ENCODE measurements at places on chromosomes 12 and 14.

DNA sequence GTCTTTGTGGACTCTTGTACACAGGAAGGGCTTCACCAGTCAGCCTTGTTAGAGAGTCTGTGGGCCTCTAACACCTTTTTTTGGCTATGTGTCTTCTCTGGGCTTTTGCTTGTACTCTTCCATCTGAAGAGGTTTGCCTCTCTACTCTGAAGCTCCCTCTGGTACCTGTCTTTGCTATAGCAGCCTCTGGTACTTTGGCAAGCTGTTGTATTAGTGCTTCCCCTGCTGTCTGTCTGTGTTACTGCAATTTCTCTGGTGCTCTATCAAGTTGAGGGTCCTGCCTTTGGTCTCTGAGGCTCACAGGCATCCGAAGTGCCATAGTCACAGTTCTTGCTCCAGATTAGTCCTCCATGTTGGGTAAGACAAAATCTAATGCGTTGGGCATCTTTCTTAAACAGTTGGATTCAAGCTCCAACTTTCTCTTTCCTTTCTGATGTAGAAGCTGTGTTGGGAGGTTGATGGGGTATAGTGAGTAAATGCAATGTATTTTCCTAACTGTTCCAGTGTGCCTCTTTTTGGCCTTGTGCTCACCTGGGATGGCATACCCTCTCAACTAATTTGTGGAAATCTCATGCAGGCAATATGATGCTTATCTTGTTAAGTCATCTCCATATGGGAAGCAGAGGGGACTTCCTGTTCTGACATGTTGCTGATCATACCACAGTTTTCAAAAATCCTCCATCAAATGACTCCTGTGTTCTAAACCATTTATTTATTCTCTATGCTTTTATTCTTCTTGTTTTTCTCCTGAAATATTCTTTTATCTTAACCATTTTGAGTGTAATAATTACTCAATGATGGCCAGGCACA, 88.8 kb downstream of the ATF7IP start:
- peak; percentile 45 for DNase-seq

GRCh38 chr12:107291018-107291417, 197.7 kb upstream of the CRY1 start:
- no peak for DNase-seq

DNA sequence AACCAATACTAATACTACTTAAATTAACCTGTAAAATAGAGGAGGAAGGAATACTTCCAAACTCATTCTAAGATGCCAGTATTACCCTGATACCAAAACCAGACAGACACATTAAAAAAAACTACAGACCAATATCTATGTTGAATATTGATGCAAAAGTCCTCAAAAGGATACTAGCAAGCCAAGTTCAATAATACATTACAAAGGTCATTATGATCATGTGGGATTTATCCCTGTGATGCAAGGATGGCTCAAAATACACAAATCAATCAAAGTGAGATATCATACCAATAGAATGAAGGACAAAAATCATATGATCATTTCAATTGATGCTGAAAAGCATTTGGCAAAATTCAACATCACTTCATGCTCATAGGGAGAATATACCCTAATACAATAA, 97.2 kb upstream of the ATXN7L3B start:
- DNase-seq, result no peak

- DNase-seq, result peak; percentile 36
Measured at GRCh38 chr12:14264316-14264715, 101.2 kb upstream of the ATF7IP start.

GRCh38 chr12:22250762-22251161, 83.7 kb downstream of the ST8SIA1 start:
- DNase-seq, result no peak

DNA sequence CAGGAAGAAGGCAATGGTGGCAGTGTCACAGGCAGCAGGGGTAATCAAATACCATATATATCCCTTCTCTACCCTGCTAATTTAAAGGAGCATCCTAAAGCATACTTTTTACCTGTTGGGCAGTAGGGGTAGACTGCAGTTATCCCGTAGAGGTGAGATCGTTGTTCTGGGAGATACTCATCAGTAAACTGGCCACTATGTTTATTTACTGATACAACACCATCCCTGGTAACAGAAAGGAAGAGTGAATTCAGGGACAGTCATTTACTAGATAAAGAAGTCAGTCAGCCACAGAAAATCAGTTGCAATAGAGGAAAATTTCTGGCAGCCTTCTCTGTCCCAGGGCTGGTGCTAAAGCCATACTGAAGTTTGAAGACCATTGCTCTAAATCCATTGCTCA, 16.3 kb downstream of the RTRAF start:
- DNase-seq, result no peak

GRCh38 chr12:73372856-73373255, 1100.7 kb downstream of the TRHDE start:
- DNase-seq, result no peak

DNA sequence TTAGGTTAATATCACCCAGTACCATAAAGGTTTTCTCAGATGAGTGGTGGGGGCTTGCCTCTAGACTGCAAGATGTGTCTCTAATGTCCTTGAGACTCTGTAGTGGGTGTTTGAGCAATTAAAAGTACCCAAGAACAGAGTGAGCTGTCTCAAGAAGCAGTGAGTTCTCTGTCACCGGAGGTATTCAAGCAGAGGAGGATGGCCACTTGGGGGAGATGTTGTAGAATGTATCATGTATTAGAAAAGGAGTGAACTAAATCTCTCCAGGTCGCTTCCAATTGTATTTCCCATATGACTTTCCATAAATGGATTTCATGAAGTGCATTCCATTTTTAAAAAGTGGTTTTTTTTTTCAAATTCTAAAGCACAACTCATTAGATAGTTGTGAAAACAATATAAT, 35.0 kb downstream of the SLC17A8 start:
- DNase-seq, result peak; percentile 9

DNA sequence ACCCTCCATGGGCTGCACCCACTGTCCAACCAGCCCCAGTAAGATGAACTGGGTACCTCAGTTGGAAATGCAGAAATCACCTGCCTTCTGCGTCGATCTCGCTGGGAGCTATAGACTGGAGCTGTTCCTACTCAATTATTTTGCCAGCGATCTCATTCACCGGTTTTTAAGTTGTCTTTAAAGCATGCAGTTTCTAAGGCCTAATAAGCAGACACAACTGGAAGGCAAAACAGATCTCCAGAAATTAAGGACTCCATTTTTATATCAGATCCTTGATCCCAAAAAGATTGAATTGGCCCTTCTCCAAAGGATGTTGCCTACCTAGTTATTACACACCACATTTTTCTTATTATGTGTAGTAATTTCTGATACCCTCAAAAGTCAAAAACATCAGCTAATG, 131.4 kb downstream of the KCNMB4 start:
- no peak for DNase-seq

GRCh38 chr14:100670017-100670752, 56.5 kb upstream of the DLK1 start:
- no peak for DNase-seq

DNA sequence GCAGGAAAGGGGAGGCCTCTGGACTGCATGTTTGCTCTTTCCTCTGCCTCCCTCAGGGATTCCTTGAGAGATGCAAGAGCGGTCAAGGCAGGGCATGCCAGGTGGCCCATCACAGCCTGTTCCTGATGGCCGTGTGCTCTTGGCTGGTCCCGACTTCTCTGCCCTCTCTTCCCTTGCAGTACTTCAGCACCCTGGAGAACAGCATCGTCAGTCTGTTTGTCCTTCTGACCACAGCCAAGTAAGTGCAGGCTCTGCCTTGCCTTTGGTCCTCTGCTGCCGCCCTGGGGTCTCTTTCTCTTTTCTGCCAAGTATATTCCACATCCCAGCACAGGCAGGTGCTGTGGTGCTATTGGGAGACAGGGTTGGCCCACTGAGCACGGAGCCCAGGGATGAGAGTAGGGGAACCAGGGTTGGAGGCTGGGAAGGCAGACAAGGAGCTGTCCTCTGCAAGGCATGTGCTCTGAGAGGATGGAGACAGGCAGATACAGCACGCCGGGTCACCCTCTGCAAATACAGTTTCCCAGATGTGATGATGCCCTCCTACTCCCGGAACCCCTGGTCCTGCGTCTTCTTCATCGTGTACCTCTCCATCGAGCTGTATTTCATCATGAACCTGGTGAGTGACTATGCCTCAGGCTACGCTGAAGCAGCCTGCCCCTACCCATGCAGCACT, 51.9 kb downstream of the TPCN1 start:
- DNase-seq, result peak; percentile 29

GRCh38 chr12:29160230-29160629, 11.2 kb downstream of the FAR2 start:
- no peak for DNase-seq

- no peak for DNase-seq
Measured at GRCh38 chr12:75739912-75740311, 228.5 kb upstream of the KRR1 start.

DNA sequence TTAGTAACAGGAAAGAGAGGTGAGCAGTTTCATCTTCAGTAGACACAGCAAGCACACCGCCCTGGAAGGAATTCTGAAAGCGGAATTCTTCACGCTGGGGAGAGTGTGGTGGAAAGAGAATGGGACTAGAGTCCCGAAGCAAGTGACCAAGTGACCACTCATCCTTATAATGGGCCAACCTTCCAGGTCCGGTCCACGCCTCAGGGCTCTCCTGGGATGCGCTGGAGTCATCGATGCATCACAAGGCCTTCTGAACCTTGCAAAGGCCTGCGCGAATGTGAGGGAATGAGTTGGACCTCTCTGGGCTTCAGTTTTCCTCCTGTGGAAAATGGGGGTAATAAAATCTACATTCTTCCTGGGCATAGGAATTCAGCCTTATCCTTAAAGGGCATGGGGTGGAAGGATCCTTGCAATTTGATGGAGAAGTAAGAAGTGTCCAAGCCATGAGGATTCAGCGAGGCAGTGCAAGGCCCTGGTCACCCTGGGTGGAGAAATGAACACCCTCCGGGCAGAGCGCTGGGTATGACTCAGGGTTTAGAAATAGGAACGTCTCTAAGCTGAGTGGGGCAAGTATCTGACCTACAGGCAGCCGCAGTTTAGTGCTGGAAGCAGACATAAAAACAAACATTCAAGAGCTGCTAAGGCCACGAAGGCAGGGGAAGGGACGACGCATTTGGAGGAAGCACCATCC, 97.7 kb downstream of the SETD3 start:
- DNase-seq, result no peak

DNA sequence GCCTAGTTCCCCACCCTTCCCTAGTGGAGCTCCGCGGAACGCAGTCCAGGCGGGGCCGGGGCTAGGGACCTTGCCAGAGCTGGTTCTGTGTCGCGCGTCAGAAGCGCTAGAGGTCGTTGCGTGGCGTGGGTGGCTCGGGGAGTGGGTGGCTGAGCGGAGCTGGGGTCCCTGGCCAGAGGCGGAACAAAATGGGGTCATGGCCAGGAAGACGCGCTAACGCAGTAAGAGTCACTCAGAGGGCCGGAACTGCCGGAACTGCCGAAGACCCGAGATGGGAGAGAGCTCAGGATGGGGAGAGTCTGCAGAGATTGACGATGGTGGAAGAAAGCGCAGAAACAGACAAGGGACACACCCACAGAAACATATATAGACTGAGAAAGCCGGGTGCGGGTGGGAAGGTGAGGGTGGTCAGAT, 4.8 kb downstream of the DGKA start:
- DNase-seq, result no peak

DNA sequence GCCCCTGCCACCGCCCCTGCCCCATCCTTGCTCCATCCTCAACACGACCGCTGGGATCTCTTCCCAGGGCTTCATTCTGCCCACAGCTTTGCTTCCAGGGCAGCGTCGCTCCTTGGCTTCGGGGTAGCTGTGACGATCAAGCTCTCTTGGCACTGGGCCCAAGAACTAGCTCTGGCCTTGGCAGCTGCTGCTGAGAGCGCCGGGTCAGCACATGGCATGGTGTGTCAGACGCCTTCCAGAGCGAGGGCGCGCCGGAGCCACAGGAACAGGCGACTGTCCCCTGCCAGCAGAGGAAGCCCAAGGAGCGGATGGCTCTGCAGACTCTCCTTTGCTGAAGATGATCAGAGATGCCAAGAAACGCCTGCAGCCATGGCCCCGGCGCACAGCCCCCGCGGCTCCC, 15.9 kb downstream of the RAB35 start:
- peak; percentile 73 for DNase-seq

- no peak for DNase-seq
Measured at GRCh38 chr14:90627478-90627877, 188.8 kb downstream of the TTC7B start.

Measured in GM23248 (cell line).